ENCODE measurements at places on chromosomes 4 and X.

GRCh38 chrX:47648376-47648775, 2.0 kb downstream of the ELK1 start:
- no peak for DNase-seq

GRCh38 chr4:8921465-8921864, 49.8 kb upstream of the HMX1 start:
- DNase-seq, result no peak

GRCh38 chr4:168221301-168221700, 97.3 kb downstream of the DDX60 start:
- no peak for DNase-seq

DNA sequence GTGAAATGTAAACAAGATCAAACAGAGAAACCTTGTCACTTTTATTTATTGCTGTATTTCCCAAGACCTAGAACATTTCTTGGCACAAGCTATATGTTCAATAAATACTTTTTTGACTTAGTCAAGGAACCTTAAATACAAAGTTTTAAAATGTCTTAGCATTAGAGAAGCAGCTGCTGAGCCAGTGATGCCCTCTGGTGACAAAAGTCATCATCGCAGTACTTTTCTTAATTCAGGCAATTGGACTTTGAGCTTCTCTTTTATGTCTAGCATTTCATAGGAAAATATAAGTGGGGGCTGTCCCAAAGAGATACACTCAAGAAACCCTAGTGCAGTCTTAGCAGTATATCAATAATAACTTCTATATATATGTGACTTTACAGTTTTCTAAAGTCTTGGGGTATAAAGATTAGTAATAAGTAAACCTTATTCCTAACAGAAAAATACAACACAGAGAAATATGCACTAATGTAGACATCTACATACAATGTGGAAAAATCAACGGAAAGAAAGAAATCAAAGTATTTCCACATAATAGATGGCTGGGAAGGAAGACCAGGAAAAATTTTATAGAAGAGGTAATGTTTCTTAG, 118.4 kb downstream of the DTHD1 start:
- no peak for DNase-seq
